ENCODE measurements at places on chromosomes 11 and 22.

DNA sequence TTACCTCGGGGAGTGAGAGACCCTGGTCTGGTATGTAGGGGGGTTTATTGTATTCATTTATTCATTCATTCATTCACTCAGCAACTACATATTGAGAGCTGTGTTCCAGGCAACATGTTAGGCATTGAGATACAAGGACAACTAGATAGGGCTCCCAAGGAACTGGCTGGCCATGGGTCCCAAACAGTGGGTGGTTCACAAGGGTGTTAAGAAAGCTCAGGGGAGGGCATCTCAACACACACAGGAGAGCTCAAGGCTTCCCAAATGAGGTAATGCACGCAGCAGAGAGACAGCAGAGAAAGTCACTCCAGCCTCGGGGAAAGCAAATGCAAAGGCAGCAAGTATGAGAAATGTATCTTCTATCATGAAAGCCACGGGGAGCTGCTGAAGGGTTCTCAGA is 51.8 kb downstream of the BTG4 start:
- no peak for DNase-seq

DNA sequence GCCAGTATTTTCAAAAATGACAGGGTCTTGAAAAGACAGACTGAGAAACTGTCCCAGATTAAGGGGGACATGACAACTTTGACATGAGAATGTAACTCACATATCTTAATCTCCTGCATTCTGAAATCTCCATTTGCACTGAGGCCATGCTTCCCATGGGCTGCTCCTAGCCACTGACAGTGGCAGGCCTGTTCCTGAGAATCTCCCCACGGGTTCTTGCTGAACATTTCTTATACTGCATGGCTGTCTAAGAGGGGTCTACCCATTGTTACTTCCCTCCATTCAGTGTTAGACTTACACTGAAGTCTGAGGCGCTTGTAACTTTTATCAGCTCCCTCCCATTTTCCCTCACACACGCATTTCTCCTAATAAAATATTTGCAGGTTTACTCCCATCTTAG is 1.5 kb downstream of the CEP295 start:
- DNase-seq = no peak

DNA sequence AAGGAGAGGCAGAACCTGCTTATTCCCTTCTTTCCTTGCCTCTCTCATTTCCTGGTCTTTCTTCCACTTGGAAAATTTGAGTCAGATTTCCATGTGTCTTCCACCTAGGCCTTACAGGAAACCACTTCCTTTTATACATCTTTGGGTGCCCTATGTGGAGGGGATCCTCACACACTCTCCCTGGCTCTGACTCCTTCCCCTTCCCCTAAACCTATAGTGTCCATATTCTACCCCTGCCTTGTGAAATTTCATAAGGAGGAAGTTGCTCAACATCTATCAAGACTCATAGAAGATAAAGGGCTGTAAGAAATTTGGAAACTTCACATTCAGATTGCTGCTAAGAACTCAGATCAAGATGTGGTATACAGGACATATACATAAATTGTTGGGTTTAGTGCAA is 20.4 kb downstream of the TUG1 start:
- no peak for DNase-seq

GRCh38 chr11:113159988-113160807 is 154.2 kb upstream of the TTC12 start:
- DNase-seq = peak; percentile 81

GRCh38 chr11:13772223-13773046 is 104.0 kb downstream of the FAR1 start:
- DNase-seq = peak; percentile 51

DNA sequence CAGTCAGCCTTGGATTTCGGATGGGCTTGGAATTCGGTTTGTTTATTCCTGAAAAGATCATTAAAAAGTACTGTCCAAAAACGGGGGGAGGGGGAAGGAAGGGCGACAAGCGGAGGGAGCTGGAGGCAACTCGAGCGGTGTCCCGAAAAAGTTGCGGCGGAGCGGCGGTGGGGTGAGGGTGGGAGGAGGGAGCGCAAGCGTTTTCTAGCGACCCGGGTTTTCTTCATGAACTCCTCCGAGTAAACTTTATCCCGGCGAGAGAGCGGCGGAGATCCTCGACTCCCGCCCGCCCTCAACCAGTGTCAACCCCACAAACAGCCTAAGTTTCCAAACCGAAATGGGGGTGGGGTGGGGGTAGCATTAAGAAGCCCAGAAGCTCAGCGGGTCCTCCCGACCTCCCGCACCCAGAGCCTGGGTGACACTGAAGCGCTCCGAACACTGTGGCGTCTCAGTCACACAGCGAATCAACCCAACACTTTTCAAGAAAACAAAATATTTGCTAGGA is 133.0 kb upstream of the C11orf58 start:
- no peak for DNase-seq

GRCh38 chr22:45336971-45337431 is 27.3 kb downstream of the FAM118A start:
- no peak for DNase-seq

- DNase-seq = no peak
Measured at GRCh38 chr22:19121631-19122142, 525 bp downstream of the DGCR2 start.

GRCh38 chr11:56776809-56777208 is 28.3 kb upstream of the OR9G4 start:
- DNase-seq = no peak

GRCh38 chr11:108241330-108242037 is 18.6 kb downstream of the ATM start:
- DNase-seq = no peak

DNA sequence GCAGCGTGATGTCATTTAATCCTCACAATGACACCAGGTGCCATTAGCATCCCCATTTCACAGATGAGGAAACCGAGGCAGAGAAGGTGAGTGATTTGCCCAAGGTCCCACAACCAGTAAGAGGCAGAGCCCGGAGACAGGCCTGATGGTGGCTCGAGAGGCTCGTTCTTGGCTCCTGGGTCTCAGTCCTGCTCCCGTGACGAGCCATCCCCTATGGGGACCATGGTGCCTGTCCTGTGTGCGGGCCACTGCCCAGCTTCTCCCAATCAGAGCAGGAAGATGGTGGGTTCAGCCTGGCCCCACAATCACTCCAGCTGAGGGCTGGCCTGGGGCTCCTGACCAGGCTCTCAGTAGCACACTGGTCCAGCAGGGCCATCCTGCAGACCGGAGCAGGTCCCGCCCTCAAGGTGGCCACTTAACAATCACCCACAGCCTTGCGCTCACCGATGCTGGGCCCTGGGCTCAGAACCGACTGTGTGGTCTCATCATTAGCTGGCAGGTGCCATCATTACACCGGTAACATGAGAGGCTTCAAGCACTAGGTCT is 3.6 kb downstream of the ALDH3B1 start:
- DNase-seq = no peak

- DNase-seq = no peak
Measured at GRCh38 chr11:110027627-110028371, 65.4 kb upstream of the ZC3H12C start.

GRCh38 chr11:66044757-66045156 is 4.2 kb downstream of the GAL3ST3 start:
- no peak for DNase-seq

DNA sequence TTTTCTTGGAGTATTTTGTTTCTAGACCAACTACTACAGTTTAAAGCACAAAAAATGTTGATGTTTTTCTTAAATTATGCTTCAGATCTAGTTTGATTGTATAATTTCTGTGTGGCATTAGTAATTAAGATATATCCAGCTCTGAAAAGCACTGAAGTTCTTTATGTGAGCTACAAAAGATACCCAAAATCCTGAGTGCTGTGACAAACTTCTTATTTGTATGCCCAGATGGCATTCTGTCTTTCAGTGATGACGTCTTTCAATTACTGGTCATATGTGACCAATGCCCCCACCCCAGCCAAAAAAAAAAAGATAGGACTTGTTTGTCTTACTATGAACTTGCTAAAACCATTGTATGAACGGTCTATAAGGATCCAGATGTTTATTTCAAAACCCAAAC is 51.3 kb downstream of the BIRC2 start:
- no peak for DNase-seq

- DNase-seq = no peak
Measured at GRCh38 chr11:33399421-33399820, 142.2 kb downstream of the HIPK3 start.

- no peak for DNase-seq
Measured at GRCh38 chr11:127994736-127995135, 592.6 kb downstream of the ETS1 start.

- no peak for DNase-seq
Measured at GRCh38 chr11:78907636-78908035, 333.0 kb upstream of the NARS2 start.

DNA sequence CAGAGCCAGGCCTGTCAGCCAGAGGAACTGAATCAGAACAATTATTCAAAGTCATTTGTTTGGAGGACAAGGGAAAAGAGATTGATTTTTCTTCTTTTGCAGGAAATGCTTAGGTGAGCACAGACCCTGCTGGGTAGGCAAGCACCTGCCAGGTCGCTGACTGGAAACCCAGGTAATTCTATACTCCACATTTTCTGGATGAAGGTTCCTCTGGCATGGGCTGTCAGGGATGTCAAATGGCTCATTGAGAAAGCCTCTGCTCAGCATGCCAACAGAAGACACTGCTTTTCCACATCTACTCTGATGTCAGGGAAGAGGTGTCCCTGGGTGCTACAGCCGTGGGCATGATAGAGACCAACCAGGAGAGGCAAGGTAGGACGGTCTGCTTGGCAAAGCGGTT is 166.7 kb upstream of the SYN3 start:
- DNase-seq = no peak

DNA sequence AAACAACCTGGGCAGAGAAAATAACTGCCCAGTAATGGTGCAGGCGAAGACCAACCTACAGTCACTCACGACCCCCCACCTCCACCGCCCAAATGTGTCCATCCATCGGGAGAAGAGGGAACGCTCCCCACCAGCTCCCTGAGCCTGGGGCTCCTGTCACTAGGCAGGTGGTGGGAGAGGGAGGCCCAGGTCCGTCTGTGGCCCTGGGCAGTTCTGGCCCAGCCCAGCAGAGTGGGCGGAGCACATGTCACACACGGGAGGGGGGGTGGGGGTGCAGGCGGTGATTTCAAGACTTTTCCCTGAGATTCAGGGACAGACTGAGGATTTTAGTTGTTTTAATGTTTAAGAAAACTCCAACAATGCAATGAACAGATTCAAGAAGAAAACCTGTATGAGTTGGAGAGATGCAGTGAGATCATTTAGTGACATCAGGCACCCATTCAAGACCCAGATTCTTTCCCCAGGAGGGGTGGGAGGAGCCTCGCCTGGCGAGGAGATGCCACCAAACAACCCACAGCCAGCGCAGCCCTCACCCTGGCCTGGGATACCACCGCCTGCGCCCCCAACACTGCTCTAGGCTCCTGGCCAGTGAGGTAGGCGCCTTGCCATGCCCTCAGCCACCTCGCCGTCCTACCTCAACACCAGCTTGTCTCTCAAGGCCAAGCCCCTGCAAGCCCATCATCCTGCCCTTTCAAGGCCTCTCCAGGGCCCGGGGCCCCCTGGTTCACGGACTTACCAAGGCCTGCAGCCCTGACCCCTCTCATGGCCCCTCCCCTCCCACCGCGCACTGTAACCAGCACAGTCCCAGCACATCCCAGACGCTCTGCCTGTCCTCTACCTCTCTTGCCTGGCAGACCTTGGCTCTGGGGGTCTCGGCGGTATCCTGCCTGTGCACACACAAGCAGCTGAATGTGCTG is 36.8 kb downstream of the TBX1 start:
- DNase-seq = no peak

DNA sequence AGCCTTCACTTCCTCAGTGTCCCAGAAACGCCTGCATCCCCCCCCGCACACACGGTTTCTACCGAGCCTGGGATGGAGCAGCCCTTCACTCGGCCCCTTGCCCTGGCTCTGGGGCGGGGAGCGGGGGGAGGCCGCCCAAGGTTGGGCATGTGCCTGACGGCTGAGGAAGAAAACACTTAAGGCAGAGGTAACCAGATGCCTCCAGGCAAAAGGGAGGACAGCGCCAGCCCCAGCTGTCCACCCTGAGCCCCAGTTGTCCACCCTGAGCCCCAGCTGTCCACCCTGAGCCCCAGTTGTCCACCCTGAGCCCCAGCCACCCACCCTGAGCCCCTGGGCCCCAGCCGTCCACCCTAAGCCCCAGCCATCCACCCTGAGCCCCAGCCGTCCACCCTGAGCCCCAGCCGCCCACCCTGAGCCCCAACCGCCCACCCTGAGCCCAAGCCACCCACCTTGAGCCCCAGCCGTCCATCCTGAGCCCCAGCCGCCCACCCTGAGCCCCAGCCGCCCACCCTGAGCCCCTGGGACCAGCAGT is 3.8 kb upstream of the TTLL8 start:
- DNase-seq = no peak

- DNase-seq = no peak
Measured at GRCh38 chr22:47001288-47001687, 238.8 kb downstream of the TBC1D22A start.

GRCh38 chr11:78310500-78310909 is 107.1 kb downstream of the GAB2 start:
- DNase-seq = no peak

DNA sequence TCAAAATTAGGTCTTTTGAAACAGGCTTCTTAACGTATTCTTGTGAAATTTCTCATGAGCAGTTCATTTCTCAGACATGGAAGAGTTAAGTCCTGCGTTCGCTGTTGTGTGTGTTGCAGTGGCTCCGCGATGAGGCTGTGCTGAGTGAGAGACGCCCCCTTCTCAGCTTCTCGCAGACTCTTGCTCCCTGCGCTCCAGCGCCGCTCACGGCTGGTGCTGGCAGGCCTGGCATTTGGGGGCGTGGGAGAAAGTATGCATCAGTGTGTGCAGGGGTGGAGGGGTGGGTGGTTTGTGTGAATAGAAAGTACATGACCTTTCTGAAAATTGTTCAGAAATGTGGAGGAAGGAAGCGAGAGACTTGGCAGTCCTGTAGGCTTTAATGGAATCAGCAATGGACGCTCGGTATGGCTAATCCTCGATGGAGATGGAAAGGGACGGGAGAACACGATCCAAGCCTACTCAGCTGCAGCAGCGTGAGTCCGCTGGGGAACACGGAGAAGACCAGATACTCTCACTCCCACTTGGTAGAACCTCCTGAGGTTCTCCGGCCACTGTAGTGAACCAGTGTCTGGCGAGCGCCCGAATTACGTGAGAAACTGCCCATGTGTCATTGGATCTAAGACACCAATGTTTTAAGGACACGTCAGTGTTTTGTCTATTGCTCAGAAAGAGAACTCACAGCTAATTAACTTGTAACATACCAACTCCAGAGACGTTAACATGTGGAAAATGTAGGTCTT is 5.9 kb downstream of the TAB1 start:
- peak; percentile 60 for DNase-seq

DNA sequence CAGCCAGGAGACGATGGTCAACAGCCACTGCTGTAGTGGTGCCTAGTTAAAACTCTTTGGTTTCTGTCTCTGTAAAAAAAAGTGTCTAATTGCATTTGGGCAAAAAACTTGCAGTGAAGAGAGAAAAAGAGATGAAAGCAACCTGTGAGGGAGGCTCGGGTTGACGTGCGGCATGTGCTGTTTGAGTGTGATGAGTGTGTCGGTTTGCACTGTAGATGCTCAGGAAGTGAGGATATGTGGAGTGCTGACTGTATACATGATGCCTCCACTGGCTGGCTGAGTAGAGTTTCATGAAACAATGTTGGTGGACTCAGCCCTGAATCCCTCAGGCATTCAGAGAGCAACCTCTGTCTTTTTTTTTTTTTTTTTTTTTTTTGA is 4.3 kb upstream of the DGCR6L start:
- no peak for DNase-seq
